SJSA1 (cell line): ENCODE measurements at places on chromosomes 13 and 19.

DNA sequence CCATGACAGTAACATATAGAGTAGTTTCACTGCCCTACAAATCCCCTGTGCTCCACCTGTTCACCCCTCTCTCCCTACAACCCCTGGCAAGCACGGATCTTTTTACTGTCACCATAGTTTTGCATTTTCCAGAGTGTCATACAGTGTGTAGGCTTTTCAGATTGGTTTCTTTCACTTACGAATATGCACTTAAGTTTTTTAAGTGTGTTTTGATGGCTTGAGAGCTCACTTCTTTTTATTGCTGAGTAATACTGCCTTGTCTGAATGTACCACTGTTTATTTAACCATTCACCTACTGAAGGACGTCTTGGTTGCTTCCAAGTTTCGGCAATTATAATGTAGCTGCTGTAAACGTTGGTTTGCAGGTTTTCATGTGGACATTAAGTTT, 175.1 kb downstream of the ITGBL1 start:
- DNase-seq: no peak

DNA sequence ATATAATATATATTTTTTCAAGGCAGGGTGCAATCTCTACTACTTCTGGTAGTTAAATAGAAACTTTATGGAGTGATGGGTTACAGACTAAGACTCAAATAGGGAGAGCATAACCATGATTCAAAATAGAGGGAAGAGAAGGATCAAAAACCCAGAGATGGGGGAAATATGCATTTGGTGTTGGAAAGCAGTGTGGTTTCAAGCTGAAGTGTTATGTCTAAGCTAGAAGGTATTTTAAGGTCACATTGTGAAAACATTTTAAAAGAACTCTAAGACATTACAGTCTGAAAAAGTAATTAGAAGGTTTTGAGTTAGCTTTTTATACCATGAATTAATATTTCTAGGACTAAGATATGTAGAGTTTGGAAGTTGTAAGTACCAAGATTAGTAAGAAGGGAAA, 2741.4 kb downstream of the PCDH9 start:
- no peak for DNase-seq

DNA sequence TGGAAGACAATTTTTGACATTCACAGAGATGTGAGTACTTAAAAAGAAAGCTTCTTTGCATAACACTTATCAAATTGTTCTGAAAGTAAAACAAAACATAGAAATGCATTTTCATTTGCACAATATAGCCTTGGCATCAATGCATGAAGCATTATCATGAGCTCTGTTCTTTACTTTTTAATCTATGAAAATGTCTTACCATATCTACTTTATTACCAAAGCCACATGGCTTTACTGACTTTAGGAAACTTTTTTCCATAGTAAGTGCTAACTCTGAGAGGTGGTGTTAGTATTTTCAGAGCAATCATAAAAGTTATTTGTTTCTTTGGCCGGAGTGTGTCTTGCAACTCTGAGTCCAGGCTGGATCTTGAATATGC, 10.5 kb downstream of the TNFRSF19 start:
- DNase-seq: no peak

DNA sequence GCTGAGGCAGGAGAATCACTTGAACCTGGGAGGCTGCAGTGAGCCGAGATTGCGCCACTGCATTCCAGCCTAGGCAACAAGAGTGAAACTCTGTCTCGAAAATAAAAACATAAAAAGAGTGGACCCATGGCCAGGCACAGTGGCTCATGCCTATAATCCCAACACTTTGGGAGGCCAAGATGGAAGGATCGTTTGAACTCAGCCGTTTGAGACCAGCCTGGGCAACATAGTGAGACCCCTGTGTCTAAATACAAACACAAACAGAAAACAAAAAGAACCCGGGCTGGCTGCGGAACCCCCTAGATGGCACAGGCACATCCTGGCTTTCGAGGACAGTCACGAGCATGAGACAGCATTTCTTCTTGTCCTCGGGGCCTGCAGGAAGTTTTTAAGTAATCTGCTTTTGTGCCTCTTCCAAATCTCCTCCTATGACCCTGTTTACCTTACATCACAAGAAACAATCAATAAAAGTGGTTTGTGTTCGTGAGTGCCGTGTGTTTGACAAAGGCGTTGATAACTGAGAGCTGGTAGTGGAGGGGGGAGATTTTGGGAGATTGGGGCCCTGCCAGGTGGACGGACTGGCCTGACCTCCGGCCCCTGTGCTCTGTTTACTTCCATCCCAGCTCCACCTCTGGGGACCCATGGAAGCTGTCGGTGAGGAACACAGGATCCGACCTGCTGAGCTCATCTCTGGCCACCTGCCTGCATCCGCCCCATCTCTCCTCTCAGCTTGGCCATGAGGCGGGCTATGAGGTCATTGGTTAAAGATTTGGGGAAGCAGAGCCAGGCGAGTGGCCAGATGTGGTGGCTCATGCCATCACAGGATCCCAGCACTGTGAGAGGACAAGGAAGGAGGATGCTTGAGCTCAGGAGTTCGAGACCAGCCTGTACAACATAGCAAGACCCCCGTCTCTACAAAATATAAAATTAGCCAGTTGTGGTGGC, 5.9 kb upstream of the GDF15 start:
- DNase-seq: no peak

- DNase-seq: no peak
Measured at GRCh38 chr19:55005684-55006488, 32.2 kb downstream of the GP6 start.

DNA sequence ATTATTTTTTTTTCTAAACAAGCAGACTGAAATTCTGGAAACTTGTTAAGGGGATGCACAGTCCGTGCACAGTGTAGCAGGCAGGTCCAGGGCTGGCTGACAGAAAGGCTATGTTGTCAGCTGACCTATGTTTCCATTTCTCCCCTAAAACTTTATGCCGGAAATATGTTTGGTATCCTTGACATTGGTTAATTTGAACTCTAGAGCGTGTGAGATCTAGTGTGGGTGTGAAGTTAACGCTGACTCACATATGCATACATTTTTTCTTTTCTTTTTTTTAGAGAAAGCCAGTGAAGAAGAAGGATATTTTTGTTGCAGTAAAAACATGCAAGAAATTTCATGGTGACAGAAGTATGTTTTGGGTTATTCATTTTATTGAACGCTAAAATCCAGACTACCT, 76.6 kb downstream of the B3GLCT start:
- no peak for DNase-seq

DNA sequence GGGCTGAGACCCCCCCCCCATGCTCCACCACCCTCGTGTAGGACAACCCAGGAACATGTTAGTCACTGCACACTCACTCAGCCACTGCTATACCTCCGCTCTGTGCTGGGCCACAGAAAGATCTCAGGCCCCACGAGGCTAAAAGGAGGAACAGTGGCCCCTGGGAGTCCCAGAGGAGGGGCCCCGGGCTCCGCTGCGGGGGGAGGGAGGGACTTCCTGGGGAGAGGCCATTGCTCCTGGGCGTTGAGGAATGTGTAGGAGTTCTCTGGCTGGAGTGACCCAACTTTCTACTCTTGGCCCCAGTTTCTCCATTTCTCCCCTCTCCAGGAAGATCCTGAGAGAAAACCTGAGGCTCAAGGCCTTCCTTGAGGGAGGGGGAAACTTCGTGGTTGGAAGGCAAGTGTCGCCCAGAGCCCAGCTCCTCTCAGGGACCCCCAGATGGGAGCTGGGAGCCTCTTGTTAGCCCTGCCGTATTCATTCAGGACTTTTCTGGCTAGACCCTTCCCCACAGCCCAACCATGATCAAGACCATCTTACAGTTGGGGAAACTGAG, 13.6 kb downstream of the ONECUT3 start:
- no peak for DNase-seq

GRCh38 chr13:43159026-43159461, 135.7 kb downstream of the DNAJC15 start:
- no peak for DNase-seq

- DNase-seq: no peak
Measured at GRCh38 chr13:44715287-44716230, 139.4 kb upstream of the TSC22D1 start.

GRCh38 chr19:44755219-44755618, 6.7 kb downstream of the BCL3 start:
- no peak for DNase-seq

- no peak for DNase-seq
Measured at GRCh38 chr19:50702871-50703829, 16.5 kb downstream of the SHANK1 start.

GRCh38 chr19:21585281-21585890, 80.0 kb downstream of the ZNF429 start:
- DNase-seq: no peak

GRCh38 chr13:25171517-25172302, at the start of gene AMER2:
Gene AMER2 (minus strand): TSS chr13:25172288. CDS start chr13:25171619, 669 bp downstream.
- no peak for DNase-seq

- no peak for DNase-seq
Measured at GRCh38 chr13:74476365-74476764, 342.2 kb upstream of the KLF12 start.

DNA sequence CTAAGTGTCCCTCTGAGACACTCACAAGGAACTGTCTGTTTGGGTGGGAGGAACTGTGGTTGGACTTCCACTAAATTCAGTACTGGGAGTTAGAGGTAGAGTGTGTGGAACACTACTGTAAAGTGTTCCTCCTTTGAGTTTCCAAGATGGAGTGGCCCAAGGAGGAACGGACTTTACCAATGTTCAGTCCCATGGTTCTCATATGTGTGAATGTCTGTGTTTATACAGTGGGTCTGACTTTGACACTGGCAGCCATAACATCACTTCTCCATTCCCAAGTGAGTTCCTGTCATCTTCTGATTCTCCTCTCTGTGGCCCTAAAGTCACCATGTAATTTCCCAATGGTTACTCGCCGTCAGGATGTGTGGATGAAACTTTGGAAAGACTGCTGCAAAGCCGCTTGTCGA, 136.8 kb upstream of the SERP2 start:
- no peak for DNase-seq

GRCh38 chr19:35990156-35990555, 4.8 kb upstream of the SDHAF1 start:
- no peak for DNase-seq

- no peak for DNase-seq
Measured at GRCh38 chr19:37309834-37310575, 60.9 kb upstream of the ZNF527 start.

- DNase-seq: no peak
Measured at GRCh38 chr13:90746230-90746629, 601.3 kb upstream of the MIR17HG start.

DNA sequence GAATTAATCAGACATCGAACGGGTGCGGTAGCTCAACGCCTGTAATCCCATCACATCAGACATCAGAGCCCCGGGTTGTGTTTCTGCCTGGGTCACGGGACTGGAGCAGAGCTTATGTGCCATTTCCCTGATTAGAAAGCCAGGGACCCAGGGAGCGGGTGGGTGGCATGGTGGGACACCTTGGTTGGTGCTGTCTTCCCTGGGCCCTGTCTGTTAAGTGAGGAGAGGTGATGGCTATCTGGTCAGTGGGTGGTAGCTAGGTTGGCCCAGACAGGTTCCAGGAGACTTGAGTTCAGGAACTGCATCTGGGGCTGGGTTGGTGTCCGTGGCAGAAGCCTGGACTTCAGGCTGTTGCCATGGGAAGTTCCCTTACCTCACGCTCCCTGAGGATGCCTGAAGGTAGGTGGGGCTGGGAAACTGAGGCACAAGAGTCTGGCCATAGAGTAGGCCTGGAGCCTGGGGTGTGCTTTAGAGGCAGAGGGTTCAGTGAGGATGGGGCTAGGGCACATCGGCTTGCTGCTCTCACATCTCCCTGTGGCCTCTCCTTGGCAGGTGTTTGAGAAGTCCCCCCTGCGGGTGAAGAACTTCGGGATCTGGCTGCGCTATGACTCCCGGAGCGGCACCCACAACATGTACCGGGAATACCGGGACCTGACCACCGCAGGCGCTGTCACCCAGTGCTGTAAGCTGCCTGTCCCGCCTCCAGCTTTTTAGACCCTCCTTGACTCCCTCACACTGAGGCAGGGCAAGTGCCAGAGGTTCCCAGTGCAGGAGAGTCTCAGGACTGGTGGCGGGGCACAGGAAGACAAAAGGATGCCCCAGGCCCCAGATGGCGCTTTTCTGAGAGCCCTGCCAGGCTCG, 2.1 kb downstream of the RPL18A start:
- DNase-seq: no peak
